Activated CD8-positive, alpha-beta memory T cell treated with anti-CD3 and anti-CD28 coated beads, Interleukin-2, amount 10 ng/mL, durations not matched to agents 7 days and 5 days (primary cell): ENCODE measurements at places on chromosomes 13 and 19.

DNA sequence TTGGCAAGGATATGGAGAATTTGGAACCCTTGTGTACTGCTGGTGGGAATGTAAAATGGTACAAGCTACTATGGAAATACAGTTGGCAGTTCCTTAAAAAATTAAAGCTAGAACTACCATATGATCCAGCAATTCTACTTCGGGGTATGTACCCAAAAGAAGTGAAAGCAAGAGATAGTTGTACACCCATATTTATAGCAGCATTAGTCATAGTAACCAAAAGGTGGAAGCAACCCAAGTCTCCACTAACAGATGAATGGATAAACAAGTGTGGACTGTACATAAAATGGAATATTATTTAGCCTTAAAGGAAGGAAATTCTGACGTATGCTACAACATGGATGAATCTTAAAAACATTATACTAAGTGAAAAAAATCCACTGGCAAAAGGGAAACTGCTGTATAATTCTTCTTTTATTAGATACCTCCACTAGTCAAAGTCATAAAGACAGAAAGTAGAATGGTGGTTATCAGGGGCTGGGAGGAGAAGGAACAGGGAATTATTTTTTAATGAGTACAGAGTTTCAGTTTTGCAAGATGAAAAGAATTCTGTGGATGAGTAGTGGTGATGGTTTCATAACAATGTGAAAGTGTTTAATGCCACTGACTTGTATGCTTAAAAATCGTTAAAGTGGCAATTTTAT, 141.6 kb downstream of the RXFP2 start:
- no peak for DNase-seq

DNA sequence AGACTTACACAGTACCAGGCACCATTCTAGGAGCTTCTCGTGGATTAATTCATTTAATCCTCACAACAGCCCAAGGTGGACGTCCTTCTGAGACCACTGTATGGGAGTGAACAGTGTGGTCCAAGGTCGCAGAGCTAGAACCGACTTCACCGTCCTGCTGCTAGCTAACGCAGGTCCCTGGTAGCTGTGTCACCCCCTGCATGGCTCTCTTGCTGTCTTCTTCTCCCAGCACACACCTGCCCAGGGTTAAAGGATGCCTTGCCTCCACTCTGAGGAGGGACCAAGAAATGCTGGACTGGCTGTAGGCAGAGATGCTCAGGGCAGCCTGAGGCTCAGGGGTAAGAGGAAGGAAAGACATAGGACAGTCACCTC, 3.0 kb downstream of the AKT2 start:
- DNase-seq, result no peak

- no peak for DNase-seq
These were observed 2.8 kb upstream of the TNFSF9 start for GRCh38 chr19:6527893-6528543.

DNA sequence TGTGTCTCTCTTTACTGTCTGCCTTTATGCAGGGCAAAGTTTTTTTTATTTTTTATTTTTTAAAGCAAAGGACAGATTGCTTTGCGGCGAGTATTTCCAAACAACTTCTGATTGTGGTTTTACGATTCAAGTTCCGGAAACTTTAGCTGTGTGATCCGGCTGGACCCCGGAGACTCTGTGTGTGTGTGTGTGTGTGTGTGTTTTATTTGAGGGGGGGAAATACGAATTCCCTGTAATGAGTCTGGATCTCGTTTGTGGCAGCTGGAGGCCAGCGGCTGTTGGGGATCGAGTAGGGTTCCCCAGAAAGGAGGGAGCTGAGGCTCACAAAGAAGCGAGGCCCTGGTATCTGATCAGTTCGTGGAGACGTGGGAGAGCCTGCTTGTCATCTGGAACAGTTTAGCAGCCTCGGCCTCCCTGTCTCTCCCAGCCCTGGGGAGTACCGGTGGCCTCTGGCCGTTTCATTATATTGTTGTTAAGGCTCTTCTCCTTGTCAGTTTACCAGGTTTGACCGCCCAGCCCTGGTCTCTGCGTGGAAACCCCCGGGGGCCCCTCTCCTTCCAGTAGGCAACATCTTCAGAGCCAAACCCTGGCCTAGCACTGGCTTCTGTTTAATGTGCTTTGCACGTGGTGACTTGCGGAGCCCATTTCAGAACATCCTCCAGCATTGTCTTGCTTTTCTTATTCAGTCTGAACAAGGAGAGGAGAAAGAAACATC, 1.3 kb downstream of the FARP1 start:
- no peak for DNase-seq

DNA sequence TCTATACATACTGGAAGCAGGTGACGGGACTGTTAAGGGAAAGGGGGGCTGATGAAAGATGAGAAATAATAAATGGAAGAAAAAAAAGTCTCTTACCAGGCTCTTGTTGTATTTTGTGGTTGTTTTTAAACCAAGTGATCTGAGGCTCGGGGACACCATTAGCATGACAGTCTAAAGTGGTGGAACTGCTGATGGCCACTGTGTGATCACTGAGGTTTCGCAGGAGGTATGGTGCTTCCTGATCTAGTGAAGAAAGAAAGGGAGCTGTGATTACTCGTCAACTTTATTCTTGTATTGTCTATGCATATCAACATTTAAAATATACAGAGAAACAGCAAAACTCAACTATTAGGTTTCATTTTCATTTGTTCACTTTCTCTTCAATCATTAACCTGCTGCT, 110.1 kb downstream of the FLT1 start:
- no peak for DNase-seq

DNA sequence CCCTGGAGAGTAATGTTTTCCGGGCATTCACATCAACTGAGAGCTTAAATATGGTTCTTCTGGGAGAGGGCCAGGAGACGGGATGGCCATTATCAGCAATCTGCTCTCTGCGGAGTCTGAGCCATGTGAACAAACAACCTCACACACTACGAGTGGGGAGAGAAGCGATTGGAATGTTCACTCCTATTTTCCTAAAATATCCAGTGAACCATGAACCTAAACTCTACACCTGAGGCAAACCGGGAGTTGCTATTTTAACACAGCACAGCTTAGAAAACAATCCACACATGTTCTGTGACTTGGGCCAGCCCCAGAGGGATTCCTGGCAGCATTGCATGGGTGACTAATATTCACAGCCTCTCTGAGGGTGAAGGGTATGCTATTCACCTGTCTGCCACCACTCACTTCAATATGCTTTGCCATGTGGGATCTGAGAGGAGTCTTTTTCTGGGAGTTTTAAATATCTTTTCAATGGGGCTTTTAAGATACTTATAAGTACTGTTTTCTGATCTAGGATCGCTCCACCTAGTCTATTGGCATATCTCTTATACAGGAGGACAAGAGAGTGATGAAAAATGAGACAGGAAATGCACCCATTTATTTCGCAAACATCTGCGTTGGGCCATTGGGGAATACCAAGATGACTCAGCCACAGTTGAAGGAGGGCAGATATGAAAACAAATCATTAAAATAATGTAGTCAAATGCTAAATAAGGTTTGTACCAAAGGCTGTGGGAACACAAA, 72.6 kb upstream of the SERP2 start:
- no peak for DNase-seq

- no peak for DNase-seq
These were observed 15.5 kb downstream of the DPP9 start for GRCh38 chr19:4707956-4708650.

DNA sequence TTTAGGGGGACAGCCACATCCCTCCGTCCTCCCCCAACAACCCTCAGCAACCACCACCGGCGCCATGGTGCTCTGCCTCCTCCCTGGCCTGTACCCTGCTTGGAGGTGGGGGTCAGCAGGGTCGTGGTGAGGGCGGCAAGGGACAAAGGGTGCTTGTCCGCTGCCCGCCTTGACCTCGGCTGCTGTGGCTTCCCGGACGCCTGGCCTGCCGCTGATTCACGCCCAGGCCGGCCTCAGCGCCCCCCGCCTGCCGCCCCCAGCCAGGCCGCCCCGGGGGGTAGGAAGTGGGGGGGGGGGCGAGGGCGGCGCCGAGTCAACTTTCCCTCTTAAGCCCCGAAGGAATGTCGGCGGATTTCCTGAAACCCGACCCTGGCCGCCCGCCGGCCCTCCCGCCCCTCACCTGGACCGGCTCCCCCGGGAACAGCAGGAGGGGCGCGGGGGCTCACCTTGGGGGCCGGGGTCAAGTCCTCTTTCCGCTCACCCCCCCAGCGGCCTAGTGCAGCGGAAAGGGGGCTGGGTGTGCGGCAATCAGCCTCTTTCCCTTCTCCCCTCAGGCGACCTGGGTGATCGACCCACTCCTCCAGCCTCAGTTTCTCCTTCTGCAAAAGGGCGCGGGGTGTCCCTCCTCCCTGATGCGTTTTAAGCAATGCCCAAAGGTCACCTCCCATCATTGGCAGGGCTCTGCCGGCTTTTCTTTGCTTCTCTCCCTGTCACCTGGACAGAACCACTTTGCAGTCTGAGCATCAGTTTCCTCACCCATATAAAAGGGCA, 1.9 kb upstream of the TMEM59L start:
- no peak for DNase-seq

GRCh38 chr19:56111601-56112312, 9.3 kb downstream of the ZNF787 start:
- no peak for DNase-seq

- DNase-seq, result no peak
These were observed 1670.6 kb upstream of the PCDH20 start for GRCh38 chr13:63086286-63086685.

GRCh38 chr13:46355901-46356590, 31.0 kb downstream of the RUBCNL start:
- DNase-seq, result no peak

DNA sequence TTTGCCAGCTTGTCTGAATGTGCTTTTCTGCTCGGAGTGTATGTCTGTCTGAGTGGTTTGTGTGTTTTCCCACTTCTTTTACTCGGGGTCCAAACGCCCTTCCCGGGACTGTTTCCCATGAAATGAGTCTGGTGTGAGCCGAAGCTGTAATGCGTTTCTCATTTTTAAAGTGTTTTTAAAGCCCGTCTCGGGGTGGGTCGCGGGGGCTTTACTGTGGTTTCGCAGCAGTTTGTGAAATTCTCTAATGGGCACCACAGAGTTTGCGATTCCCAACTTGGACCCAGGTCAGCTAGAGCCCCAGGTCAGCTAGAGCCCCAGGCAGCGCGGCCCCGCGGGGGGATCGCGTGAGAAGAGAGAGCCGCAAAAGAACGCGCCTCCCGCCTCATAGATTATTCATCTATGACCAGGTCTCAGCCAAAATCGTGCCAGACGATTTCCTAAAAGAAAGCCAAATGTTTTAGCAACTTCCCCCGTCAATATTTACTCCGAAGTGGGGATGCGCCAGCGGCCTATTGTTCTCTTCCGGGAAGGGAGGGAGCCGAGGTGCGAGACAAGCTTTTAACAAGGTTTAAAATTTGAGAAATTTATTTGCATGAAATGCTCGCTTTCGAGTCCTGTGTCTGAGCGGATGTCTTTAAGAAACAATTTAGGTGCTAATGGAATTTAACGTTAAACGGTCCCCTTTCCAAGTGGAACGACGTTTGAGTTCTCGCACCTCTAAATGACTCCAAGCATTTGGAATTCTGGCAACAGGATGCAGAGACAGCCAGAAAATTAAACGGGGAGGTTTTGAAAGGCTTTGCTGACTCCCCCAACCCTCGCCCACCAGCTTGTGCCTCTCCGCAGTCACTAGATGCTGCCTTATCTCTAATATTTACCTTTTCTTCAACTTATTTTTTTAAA, 2.2 kb downstream of the ZIC2 start:
- DNase-seq, result no peak

DNA sequence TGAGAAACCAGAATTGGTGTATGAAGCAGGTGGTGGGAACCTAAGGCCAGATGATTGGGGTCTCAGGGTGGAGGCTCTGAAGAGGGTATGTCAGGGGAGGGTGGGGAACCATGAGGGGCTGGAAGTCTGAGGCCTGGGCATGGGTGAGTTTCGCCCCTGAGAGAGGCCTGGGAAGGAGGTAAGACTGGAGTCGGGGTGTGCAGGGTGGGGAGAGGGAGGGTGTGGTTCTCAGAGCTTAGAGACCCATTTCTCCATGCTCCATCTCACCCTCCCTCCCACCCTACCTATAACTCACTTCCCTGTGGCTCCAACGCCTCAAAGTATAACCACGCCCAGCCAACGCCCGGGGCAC, 1.0 kb upstream of the KLHL26 start:
- no peak for DNase-seq

DNA sequence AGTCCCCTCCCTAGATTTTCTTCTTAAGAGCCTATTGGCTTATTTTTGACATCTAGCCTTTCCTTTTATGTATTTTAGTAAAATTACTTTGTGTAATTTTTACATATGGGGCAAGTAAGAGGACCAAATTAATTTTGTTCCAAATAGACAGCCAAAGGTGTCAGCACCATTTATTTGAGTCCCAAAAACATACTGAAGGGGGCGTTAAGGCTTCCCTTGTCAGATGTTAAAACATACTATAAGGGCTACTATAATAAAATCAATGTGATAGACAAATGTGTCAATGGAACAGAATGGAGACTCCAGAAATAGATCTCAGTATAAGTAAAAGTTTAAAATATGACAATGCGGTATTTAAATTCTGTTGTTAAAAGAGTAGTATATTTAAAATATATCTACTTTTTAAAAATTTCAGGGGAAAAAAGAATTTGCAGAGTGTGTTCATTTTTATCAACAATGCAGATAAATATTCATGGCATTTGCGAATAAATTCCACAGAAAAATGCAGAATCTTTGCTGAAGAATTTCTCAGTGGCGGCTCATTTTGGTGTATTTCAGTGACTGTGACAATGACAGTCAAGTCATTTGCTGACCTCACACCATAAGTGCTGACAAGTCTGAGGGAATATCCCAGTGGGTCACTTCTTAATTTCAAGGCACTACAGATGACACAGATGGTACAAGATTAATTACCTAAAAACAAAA, 133.7 kb downstream of the MTUS2 start:
- DNase-seq, result no peak

DNA sequence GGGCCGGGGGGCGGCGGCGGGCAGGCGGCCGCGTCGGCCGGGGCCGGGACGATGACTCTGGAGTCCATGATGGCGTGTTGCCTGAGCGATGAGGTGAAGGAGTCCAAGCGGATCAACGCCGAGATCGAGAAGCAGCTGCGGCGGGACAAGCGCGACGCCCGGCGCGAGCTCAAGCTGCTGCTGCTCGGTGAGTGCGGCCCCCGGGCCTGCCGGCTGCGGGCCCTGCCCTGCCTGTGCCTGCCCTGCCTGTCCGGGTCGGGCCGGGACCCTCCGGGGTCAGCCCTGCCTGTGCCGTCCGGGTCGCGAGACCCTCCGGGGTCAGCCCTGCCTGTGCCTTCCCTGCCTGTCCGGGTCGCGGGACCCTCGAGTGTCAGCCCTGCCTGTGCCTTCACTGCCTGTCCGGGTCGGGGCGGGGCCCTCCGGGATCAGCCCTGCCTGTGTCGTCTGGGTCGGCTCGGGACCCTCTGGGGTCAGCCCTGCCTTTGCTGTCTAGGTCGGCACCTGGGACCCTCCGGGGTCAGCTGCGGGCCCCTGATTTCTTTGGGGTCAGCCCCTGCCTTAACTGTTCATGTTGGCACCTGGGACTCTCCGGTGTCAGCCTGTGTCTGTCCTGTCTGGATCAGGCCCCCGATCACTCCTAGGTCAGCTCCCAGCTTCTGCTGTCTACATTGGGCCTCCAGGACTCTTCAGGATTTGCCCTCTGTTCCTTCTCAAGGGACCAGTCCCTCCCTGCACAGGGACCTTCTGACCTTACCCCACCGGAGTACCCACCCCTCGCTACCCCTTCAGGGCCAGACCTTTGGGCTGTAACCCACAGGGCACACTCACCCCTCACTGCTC, 659 bp downstream of the GNA11 start:
- DNase-seq, result no peak

- DNase-seq, result no peak
These were observed 45.8 kb downstream of the RFX2 start for GRCh38 chr19:6064336-6065073.
